Activated T-helper 1 cell treated with anti-CD3 and anti-CD28 coated beads, Interleukin-2, amount 50 U/mL, for 16 hours (primary cell): ENCODE measurements at places on chromosomes 16 and 17.

- no peak for DNase-seq
Observed at GRCh38 chr17:59037960-59038359, 68.7 kb downstream of the TRIM37 start.

GRCh38 chr16:31880322-31880979, 6.8 kb downstream of the ZNF267 start:
- DNase-seq, result no peak

DNA sequence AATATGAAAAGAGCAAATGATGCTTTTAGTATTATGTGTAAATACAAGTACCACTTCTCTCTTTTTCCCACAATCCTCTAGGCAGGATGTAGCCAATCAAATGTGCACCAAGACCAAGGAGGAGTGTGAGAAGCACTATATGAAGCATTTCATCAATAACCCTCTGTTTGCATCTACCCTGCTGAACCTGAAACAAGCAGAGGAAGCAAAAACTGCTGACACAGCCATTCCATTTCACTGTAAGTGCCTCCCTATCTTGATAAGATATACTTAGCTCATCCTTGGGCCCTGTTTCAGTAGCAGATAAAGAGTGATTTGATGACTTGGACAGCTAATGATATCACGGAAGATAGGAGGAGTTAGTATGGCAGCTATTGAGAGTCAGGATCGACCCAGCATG, 33.7 kb downstream of the TADA2A start:
- no peak for DNase-seq

- DNase-seq, result no peak
Observed at GRCh38 chr17:80529104-80529903, 15.3 kb upstream of the RPTOR start.

DNA sequence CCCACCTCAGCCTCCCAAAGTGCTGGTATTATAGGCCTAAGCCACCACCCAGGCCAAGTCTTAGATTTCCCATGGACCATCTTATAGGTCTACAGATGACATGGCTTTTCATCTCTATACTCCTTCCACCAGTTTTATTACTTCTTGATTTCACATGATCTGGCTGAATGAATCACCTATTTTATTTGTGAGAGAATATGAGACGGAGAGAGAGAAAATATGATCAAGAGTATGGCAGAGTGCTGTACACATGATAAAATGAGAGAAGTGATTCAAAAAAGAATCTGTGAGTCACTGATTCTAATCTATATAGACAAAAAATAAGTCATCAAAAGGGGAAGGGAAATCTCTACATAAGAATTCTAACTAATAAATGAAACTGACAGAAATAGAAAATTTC, 13.7 kb downstream of the ACSM1 start:
- DNase-seq, result no peak

- no peak for DNase-seq
Observed at GRCh38 chr17:40293363-40293762, 5.7 kb downstream of the CDC6 start.

DNA sequence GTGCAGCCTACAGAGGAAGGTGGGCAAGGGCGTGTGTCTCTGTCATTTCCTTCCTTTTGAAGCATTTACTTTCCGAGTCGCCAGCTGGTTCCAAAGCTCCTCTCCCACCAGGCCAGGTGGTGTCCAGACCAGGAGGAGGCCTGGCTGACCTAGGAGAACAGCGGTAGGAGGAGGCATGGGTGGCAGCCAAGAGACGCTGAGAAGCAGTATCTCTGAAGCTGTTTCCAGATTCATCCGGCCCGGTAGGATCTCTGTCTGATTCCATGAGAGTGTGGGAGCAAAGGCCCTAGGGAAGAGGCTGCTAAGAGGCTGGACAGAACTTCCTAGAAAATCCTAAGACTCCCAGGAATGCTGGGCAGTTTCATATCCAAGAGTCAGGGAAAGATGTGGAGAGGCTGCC, 20.3 kb downstream of the MEOX1 start:
- no peak for DNase-seq

- no peak for DNase-seq
Observed at GRCh38 chr16:82192665-82193064, 22.6 kb upstream of the MPHOSPH6 start.
